Activated CD8-positive, alpha-beta memory T cell treated with anti-CD3 and anti-CD28 coated beads, Interleukin-2, amount 10 ng/mL, durations not matched to agents 7 days and 5 days (primary cell): ENCODE measurements at places on chromosomes 2 and 18. TPM values are rescaled to one million over a fixed set of nuclear protein-coding genes. Genes with fewer than 3 reads are reported as not detected.
A peak's percentile ranks its signal among the peaks of the same experiment; 100 is the strongest.

- H3K27me3 ChIP-seq = no peaks in the 10 kb centered on the region
- DNase-seq = peak; percentile 47
- peaks cover 37% of the 10 kb centered on the region for H3K4me1 ChIP-seq
- peak overlapping the region; percentile 84 for H3K4me3 ChIP-seq
- peak overlapping the region; percentile 99 for H3K27ac ChIP-seq
Observed at GRCh38 chr2:151289972-151290866, 751 bp upstream of the NMI start.

GRCh38 chr18:46071653-46072375 lies at the start of gene PSTPIP2:
PSTPIP2 (minus strand) TSS chr18:46072260; CDS start chr18:46072188, 72 bp downstream.
- peaks cover 3% of the 10 kb centered on the region for H3K36me3 ChIP-seq
- DNase-seq = peak; percentile 74
- peak within 1 kb of the TSS; percentile 72 for H3K4me3 ChIP-seq
- H3K4me1 ChIP-seq = peaks cover 32% of the 10 kb centered on the region

DNA sequence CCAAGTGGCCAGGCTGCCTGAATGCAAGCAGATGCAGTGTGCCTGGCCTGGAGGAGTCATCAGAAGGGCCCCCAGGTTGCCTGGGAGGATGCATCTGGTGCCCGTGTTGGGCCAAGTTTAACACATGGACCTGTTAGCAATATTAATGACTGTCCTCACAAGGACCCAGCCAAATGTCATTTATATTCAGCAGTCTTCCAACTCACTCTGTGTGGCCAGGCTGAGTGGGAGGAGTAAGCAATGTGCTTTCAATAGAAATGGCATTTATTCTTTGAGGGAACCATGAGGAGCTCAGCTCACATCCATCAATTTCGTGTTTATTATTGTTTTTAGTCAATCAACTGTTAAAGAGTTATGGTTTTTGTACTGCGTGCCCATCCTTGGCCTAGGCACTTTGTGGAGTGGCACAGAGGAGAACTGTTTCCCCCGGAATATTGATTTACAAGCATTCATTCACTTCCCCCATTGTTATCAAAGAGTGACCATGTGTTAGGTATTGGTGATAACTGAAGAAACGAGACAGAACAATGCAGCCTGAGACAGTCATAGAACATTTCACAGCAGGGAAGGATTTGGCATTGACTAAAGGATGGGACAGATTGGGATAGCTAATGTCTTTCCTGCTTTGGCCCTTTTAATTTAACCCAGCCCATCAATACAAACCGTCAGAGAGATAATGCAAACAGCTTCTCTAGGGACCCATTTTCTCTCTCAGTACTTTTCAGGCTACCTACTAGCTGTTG lies 725.2 kb downstream of the TSN start:
- no peak overlapping the region for H3K27ac ChIP-seq
- H3K4me1 ChIP-seq = no peaks in the 10 kb centered on the region
- DNase-seq = no peak

DNA sequence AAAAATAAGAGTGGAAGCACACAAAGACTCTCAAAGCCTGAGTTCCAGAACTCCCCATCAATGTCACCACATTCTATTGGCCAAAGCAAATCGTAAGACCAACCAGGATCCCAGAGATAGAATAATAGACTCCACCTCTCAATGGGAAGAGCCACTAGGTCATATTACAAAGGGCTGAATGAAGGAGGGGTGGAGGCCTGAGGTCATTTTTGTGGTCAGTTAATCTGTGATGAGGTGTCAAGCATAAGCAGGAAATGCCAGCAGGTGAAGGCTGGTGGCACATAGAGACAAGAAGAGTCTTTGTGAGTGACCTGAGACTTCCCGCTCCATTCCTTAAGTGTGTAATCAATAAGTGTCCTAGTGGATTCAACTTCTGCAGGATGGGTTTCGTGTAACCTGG lies 144.3 kb downstream of the TFCP2L1 start:
- no peak for DNase-seq
- H3K4me3 ChIP-seq = no peak overlapping the region
- no peak overlapping the region for H3K27ac ChIP-seq
- no peaks in the 10 kb centered on the region for H3K27me3 ChIP-seq
- no peaks in the 10 kb centered on the region for H3K4me1 ChIP-seq

DNA sequence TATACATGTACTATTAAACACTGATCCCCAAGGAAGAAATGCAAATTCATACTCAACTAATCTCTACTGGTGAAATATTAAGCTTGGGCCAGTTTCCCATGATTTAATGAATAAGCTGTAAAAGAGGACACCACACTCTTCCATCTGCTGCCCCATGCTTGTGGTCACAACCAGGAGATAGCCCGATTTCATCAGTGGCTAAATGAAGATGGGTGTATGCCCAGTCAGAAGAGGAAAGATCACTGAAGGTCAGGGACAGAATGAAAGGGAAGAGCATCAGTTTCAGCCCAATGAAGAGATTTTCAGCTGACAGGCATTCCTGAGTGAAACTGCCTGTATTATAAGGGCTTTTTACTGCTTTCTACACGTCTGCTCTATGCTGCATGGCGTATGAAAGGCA lies 103.5 kb downstream of the KCNS3 start:
- H3K27ac ChIP-seq = no peak overlapping the region
- no peak for DNase-seq
- no peaks in the 10 kb centered on the region for H3K4me1 ChIP-seq

DNA sequence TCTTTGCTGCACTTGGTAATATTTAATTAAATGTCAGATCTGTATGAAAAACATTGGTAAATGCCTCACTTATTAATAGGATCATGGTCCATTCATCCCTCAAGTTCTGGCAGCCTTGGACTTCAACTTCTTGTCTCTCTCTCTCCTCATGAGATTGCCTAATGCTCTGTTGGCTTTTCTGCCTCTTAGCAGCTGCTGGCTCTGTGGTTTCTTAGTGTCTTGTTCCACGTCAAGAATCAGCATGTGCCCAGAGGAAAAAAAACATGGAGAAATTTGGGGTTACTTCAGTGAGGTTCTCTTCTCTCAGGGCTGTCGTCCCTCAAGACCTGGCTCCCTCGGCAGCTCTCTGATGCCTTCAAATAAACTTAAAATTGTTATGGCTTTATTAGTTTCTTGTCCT lies 75.4 kb downstream of the TAF4B start:
- no peaks in the 10 kb centered on the region for H3K27me3 ChIP-seq
- no peak overlapping the region for H3K27ac ChIP-seq
- no peak overlapping the region for H3K4me3 ChIP-seq
- no peaks in the 10 kb centered on the region for H3K4me1 ChIP-seq

GRCh38 chr18:50114448-50114847 lies 80.5 kb downstream of the MYO5B start:
- no peaks in the 10 kb centered on the region for H3K4me1 ChIP-seq
- no peak overlapping the region for H3K4me3 ChIP-seq
- H3K27me3 ChIP-seq = peaks cover 21% of the 10 kb centered on the region
- DNase-seq = no peak
- no peaks in the 10 kb centered on the region for H3K36me3 ChIP-seq

DNA sequence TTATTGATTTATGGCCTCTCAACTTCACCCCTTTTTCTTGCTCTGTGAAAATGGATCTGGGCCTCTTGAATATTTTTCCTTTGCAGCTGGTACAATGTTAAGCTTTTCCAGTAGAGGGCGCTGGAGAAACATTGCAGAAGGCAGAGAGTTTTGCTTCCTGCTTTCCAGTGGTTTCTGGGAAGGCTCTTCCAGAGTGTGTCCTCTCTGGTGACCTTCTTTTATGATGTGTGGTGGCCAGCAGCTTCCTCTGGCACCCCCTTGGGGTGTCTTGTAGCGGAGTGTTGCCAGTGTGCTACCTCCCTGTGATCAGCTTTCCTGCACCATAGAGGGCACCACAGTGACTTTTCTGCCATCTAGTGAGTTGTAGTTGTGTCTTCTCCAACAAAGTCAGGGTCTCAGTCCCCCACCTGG lies 25.4 kb upstream of the MGAT5 start:
- no peak overlapping the region for H3K4me3 ChIP-seq
- H3K4me1 ChIP-seq = peaks cover 47% of the 10 kb centered on the region
- H3K27ac ChIP-seq = no peak overlapping the region
- peaks cover 22% of the 10 kb centered on the region for H3K36me3 ChIP-seq
- DNase-seq = no peak
- H3K27me3 ChIP-seq = no peaks in the 10 kb centered on the region

GRCh38 chr18:24791751-24792545 lies 331.5 kb downstream of the HRH4 start:
- no peaks in the 10 kb centered on the region for H3K4me1 ChIP-seq
- H3K36me3 ChIP-seq = no peaks in the 10 kb centered on the region
- H3K27me3 ChIP-seq = no peaks in the 10 kb centered on the region
- no peak overlapping the region for H3K27ac ChIP-seq

- no peak overlapping the region for H3K27ac ChIP-seq
- DNase-seq = no peak
- peaks cover 5% of the 10 kb centered on the region for H3K4me1 ChIP-seq
- H3K36me3 ChIP-seq = peaks cover 3% of the 10 kb centered on the region
- no peak overlapping the region for H3K4me3 ChIP-seq
- peaks cover 5% of the 10 kb centered on the region for H3K27me3 ChIP-seq
Observed at GRCh38 chr2:18536100-18536499, 24.4 kb downstream of the RDH14 start.

DNA sequence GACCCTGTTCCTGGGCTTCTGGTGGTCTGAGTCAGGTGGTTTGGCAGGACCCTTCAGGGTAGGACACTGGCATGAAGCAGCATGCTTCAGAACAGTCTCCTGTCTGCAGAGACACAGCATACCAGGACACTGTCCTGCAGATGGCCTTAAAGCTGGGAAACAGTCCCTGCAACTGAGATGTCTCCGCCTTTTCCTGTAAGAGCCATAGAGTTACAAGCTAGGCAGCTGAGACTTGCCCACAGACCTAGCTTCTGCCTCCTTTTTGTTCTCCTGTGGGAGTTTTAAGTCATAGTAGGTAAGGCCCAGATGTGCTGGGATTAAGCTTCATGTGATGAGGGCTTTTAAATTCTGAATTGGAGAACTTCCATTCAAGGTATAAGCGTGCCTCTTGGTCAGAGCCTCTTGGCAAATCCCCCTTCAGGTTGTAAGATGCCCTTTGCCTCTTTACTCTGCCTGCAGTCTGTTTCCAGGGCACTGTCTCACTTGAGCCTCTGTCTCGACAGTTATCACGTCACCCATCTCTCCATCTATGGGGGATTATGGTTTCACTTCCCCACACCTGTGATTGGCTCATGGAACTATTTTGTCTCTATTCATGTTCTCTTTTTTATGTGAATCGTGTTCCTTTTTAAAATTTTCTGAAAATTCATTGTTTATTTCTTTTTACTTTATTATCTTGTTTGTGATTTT lies 51.8 kb downstream of the COA5 start:
- H3K27me3 ChIP-seq = no peaks in the 10 kb centered on the region
- peaks cover 88% of the 10 kb centered on the region for H3K36me3 ChIP-seq
- H3K4me1 ChIP-seq = peaks cover 90% of the 10 kb centered on the region
- peak overlapping the region; percentile 39 for H3K27ac ChIP-seq
- DNase-seq = no peak

GRCh38 chr18:74299746-74300145 lies 8.0 kb upstream of the CYB5A start:
- DNase-seq = no peak
- H3K27ac ChIP-seq = no peak overlapping the region
- H3K4me3 ChIP-seq = no peak overlapping the region
- no peaks in the 10 kb centered on the region for H3K4me1 ChIP-seq
- H3K27me3 ChIP-seq = peaks cover 35% of the 10 kb centered on the region
- H3K36me3 ChIP-seq = peaks cover 2% of the 10 kb centered on the region

DNA sequence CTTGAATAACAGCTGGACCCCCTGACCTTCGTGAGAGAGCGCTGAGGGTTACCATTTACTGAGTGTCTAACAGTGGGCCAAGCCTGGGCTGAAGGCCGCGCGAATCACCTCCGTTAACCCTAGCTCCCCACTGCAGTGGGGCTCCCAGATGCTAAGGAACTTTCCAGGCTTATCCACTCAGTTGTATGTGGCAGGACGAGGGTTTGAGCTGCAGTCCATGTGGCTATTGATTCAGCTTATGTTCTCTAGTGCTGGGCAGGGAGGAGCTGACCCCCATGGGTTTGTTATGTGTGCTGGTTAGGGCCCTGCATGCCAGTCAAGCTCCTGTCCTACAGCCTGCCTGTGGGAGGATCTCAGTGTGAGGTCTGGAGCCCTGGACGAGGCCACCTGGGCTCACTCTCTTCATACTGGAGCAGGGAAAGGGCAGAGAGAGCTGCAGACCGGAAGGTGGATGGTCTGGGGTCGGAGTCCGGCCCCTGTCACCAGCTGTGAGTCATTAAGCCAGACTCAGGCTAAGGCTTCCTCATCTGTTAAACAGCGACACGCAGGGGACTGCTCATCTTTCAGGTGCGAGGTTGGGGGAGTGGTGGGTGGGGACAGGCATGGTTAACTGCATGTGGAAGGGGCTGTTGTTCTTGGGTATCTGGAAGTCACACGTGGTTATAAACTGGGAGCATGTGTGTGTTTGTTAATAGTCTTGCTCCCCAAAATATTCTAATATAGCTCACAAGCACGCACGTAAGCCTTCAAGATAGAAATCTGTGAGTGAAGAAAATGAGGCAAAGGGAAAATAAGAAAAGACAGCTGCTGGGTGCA lies 6.6 kb downstream of the PSD4 start:
- H3K27me3 ChIP-seq = no peaks in the 10 kb centered on the region
- H3K4me1 ChIP-seq = peaks cover 87% of the 10 kb centered on the region
- H3K36me3 ChIP-seq = peaks cover 71% of the 10 kb centered on the region
- no peak for DNase-seq
- H3K4me3 ChIP-seq = peak overlapping the region; percentile 89
- peak overlapping the region; percentile 87 for H3K27ac ChIP-seq

- no peaks in the 10 kb centered on the region for H3K27me3 ChIP-seq
- H3K36me3 ChIP-seq = peaks cover 22% of the 10 kb centered on the region
- no peak overlapping the region for H3K27ac ChIP-seq
- H3K4me3 ChIP-seq = no peak overlapping the region
Observed at GRCh38 chr2:58228299-58228698, 12.8 kb downstream of the FANCL start.

DNA sequence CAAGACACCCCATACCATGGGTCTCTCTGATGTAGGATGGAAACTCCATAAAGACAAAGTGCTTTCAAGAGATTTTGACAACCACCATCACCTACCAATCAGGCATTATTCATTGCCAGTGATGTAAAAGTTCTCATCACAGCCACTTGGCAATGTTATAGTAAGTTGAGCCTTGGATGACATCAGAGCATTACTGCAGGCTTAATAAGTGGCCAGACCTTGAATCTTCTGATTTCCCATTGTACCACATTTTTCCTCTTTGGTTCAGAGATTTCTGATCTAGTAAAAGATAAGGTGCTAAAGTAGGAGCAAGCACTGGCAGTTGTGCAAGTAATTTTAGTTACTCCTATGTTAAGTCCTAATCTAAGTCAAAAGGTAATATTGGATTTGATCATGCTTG lies 36.5 kb downstream of the OSR1 start:
- H3K27me3 ChIP-seq = no peaks in the 10 kb centered on the region
- no peak overlapping the region for H3K27ac ChIP-seq
- no peaks in the 10 kb centered on the region for H3K4me1 ChIP-seq
- no peaks in the 10 kb centered on the region for H3K36me3 ChIP-seq

- H3K4me1 ChIP-seq = no peaks in the 10 kb centered on the region
- no peaks in the 10 kb centered on the region for H3K36me3 ChIP-seq
- H3K27me3 ChIP-seq = no peaks in the 10 kb centered on the region
- H3K27ac ChIP-seq = no peak overlapping the region
- no peak for DNase-seq
- H3K4me3 ChIP-seq = no peak overlapping the region
Observed at GRCh38 chr2:108220942-108221541, 18.7 kb upstream of the SULT1C3 start.

Gene RBM43
- 8.3 TPM for total RNA-seq

Gene C2orf78
- total RNA-seq = not detected

Gene MAP3K19
- not detected for total RNA-seq

Gene POMC
- total RNA-seq = 4.6 TPM

Gene BCL2
- 143 TPM for total RNA-seq

Gene ADAM23
- 0.32 TPM for total RNA-seq

Gene COBLL1
- not detected for total RNA-seq
